Chondrocyte (in vitro differentiated cells): ENCODE measurements at places on chromosomes 5 and 9. TPM values are rescaled to one million over a fixed set of nuclear protein-coding genes. Genes with fewer than 3 reads are reported as not detected.

The BTNL8 gene
- not detected in 3 replicates for total RNA-seq

The SLC46A2 gene
- not detected in 3 replicates for total RNA-seq

The C9orf50 gene
- total RNA-seq = 0.30 to 0.39 TPM (median 0.38 TPM) in 3 replicates

GRCh38 chr9:130699047-130699446 is 5.5 kb downstream of the EXOSC2 start:
- peaks cover 37% of the 10 kb centered on the region for H3K36me3 ChIP-seq
- DNase-seq = no peak
- no peaks in the 10 kb centered on the region for H3K27me3 ChIP-seq
- no peak overlapping the region for H3K4me3 ChIP-seq

DNA sequence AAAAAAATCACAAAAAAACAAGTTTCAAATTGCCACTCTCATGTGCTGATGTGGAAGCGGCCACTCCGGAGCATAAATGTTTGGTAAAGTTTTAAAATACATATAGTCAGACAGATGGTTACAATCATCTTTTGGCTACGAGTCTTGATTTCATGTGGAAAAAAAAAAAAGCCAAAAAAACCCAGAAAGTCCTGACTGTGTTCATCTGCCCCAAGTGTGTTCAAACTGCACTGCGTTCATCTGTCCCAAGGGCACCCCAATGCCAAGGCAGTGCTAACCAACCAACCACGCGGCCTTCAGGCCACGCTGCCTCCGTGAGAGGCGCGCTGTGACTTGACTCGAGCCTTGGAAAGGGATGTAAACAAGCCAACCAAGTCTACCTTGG is 127.1 kb downstream of the MYO10 start:
- H3K27me3 ChIP-seq = no peaks in the 10 kb centered on the region
- no peak overlapping the region for H3K4me3 ChIP-seq
- DNase-seq = no peak
- H3K36me3 ChIP-seq = peaks cover 2% of the 10 kb centered on the region
- peak overlapping the region; percentile 86 for H3K27ac ChIP-seq

DNA sequence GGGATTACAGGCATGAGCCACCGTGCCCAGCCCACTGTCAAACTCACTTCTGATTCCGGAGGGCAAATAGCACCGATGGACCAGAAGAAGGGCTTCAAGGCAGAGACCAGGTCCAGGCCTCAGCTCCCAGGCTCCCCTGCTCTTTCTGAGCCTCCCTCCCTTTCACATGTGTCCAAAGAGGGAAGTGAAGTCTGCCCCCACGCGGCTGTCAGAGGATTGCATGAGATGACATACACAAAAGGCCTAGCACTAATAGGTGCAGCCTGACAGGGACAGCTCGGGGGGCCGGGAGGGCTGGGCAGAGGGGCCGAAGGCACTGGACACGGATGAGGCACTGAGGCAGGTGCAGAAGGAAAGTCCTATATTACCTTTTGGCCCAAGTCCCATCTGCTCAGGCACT is 16.1 kb downstream of the FBP1 start:
- H3K36me3 ChIP-seq = peaks cover 1% of the 10 kb centered on the region
- no peak for DNase-seq
- peaks cover 2% of the 10 kb centered on the region for H3K27me3 ChIP-seq
- H3K4me1 ChIP-seq = peaks cover 23% of the 10 kb centered on the region
- no peak overlapping the region for H3K4me3 ChIP-seq
- no peak overlapping the region for H3K27ac ChIP-seq

DNA sequence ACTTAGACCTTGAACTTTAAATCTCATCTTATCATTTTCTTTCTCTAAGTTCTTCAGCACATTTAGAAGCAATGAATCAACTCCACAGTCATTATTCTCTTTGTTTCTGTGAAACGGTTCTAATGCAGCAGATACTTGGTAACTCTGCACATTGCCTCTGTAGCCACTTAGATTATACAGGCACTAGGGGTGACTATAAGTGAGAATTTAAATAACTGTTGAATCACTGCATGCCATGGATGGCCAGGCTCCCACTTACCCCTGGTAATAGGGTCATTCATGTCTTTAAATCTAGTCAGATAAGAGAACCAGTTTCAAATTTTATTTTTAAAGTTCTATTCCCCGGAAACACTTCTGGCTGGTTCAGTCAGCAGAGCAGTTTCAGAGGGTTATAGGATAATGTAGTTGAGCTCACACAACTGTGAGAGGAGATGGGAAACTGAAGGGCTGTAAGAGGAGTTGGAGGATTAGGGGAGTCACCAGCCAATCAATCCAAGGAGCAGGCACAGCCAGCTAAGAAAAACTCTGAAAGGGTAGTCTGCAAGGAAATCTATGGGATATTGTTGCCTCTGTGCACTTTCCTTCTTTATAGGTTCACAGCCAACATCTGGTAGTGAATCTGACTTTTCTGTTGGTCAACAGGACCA is 4.2 kb upstream of the MINAR2 start:
- no peak for DNase-seq
- no peaks in the 10 kb centered on the region for H3K4me1 ChIP-seq
- no peak overlapping the region for H3K27ac ChIP-seq
- H3K27me3 ChIP-seq = peaks cover 2% of the 10 kb centered on the region

GRCh38 chr9:19698960-19699359 is 89.9 kb downstream of the SLC24A2 start:
- no peak overlapping the region for H3K27ac ChIP-seq
- no peaks in the 10 kb centered on the region for H3K36me3 ChIP-seq
- H3K27me3 ChIP-seq = peaks cover 2% of the 10 kb centered on the region

GRCh38 chr5:3886524-3887451 is 291.2 kb downstream of the IRX1 start:
- no peak for DNase-seq
- H3K4me3 ChIP-seq = no peak overlapping the region
- H3K36me3 ChIP-seq = no peaks in the 10 kb centered on the region
- H3K27me3 ChIP-seq = no peaks in the 10 kb centered on the region
- H3K4me1 ChIP-seq = no peaks in the 10 kb centered on the region

DNA sequence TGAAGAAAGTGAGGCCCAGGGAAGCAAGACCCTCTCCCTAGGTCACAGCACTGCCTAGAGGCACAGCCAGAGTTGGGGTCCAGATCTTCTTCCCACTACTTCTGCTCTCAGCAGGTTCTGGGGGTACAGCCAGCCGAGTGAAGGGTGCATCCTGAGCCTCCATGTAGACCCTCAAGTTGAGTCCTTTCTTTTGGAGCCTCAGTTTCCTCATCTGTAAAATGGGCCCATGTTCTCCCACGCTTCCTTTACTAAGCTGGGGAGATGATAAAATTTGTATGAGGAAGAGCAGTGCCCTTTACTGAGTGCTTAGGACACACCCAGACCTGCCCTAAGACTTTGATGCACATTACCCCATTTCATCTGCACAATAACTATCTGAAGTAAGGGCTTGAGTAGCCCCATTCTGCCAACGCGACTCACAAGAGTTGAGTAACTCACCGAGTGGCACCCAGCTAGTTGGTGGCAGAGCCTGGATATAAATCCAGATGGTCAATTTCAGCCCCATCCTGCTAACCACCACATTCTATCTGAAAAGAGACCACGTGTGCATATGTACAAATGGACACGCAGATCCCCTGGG is 64.3 kb upstream of the GGTA1 start:
- H3K4me3 ChIP-seq = no peak overlapping the region
- no peak for DNase-seq
- H3K27me3 ChIP-seq = no peaks in the 10 kb centered on the region
- H3K36me3 ChIP-seq = no peaks in the 10 kb centered on the region

GRCh38 chr9:121447321-121447834 is 52.3 kb downstream of the GGTA1 start:
- H3K4me1 ChIP-seq = peaks cover 8% of the 10 kb centered on the region
- no peak overlapping the region for H3K27ac ChIP-seq
- peaks cover 56% of the 10 kb centered on the region for H3K27me3 ChIP-seq
- H3K36me3 ChIP-seq = no peaks in the 10 kb centered on the region
- DNase-seq = no peak

DNA sequence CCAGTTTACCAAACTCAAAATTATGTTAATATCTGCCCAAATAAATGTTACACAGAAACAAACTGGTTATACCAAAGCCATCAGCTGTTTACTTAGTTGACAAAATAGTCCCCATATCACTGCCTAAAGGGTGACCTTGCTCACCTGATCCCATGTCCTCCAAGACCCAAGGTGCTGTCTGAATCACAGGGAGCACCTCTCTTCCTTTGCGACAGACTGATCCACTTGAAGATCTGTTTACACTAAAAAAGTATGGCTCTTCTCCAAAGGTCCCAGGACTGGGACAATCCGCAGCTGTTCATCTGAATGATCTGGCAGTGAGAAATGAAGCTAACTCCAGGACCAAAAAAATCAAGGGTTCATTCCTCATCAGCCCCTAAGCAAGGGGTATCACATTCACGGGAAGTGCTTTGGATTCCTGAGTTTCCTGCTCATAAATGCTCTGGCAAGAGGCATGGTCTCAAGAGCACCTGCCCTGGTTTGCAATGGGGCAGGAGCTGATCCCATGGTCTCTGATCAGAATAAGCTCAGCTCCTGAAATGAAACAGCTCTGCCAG is 5.0 kb downstream of the PRUNE2 start:
- H3K4me3 ChIP-seq = no peak overlapping the region
- H3K4me1 ChIP-seq = peaks cover 22% of the 10 kb centered on the region
- peaks cover 64% of the 10 kb centered on the region for H3K27me3 ChIP-seq
- H3K27ac ChIP-seq = no peak overlapping the region
- no peak for DNase-seq
- H3K36me3 ChIP-seq = peaks cover 8% of the 10 kb centered on the region

DNA sequence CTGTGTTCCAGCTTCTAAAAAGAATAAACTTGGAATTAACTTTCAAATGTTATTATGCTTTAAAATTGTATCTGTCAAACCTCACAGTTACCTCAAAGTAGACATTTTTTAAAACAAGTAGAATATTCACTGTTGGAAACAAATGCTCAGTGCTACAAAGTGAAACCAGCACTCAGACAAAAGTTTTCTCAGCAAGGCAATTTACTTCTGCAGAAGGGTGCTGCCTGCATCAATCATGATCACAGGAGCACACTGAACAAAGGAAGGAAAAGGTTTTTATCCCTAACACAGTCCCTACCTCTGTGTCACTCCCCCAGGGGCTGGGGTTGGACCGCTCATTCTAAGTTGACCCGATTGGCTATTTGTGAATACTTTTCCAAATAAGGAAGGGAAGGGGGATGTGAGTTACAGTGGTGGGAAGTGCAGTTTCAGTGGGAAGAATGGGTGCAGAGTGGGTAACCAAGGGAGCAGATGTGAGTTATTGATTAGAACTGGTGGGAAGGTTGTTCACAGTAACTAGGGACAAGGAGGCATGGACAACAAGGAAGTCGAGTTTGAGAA is 63.0 kb upstream of the CDK20 start:
- DNase-seq = no peak
- H3K36me3 ChIP-seq = peaks cover 5% of the 10 kb centered on the region
- peak overlapping the region; percentile 36 for H3K4me3 ChIP-seq
- H3K27me3 ChIP-seq = no peaks in the 10 kb centered on the region
- H3K4me1 ChIP-seq = peaks cover 7% of the 10 kb centered on the region
- H3K27ac ChIP-seq = no peak overlapping the region

DNA sequence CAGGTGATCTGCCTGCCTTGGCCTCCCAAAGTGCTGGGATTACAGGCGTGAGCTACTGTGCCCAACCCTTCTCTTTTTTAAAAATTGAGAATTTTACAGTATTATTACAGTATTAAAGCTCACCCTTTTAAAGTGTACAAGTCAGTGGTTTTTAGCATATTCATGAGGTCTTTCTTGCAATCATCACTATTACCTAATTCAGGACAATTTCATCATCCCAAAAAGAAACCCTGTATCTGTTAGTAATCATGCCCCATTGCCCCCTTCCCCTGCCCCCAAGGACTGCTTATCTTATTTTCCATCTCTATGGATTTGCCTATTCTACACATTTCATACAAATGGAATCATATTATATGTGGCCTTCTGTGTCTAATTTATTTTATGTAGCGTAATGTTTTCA is 22.6 kb upstream of the MEGF9 start:
- no peak for DNase-seq
- no peak overlapping the region for H3K27ac ChIP-seq
- no peaks in the 10 kb centered on the region for H3K27me3 ChIP-seq
- no peak overlapping the region for H3K4me3 ChIP-seq
- no peaks in the 10 kb centered on the region for H3K36me3 ChIP-seq
- H3K4me1 ChIP-seq = peaks cover 14% of the 10 kb centered on the region

DNA sequence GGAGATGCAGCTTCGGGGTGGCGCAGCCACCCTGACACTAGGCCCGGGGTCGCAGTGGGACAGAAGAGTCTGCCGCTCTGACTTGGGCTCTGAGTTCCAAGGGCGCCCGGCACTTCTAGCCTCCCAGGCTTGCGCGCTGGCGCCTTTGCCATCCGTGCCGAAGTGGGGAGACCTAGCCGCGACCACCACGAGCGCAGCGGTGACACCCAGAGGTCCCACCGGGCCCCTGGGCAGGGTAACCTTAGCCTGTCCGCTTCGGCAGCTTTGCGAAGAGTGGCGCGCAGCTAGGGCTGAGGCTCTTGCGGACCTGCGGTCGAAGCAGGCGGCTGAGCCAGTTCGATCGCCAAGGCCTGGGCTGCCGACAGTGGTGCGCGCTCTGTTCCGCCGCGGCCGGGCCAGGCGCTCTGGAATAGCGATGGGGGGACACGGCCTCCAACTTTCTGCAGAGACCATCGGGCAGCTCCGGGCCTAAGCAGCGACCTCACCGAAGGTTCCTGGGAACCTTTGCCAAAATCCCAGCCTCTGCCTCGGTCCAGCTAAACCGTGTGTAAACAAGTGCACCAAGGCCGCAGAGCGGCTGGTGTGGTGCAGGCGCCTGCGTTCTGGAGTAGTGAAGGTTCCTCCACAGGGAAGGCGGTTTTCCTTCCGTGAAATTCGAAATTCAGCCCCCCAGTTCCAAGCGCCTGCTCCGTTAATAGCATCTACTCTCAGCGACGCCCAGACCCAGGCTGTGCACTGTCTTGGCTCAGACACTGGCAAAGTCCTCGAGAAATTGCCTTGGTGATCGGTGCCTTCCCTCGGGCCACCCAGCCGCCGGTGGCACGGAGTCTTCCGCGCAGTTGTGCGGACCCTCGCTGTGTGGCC is 7.4 kb downstream of the TLX3 start:
- H3K27me3 ChIP-seq = peaks cover 84% of the 10 kb centered on the region
- H3K4me1 ChIP-seq = peaks cover 20% of the 10 kb centered on the region
- H3K4me3 ChIP-seq = peak overlapping the region; percentile 57
- peaks cover 2% of the 10 kb centered on the region for H3K36me3 ChIP-seq
- no peak overlapping the region for H3K27ac ChIP-seq

- H3K27me3 ChIP-seq = peaks cover 29% of the 10 kb centered on the region
- H3K4me3 ChIP-seq = no peak overlapping the region
- H3K27ac ChIP-seq = no peak overlapping the region
Observed at GRCh38 chr5:160376416-160376815, 6.0 kb upstream of the C1QTNF2 start.

DNA sequence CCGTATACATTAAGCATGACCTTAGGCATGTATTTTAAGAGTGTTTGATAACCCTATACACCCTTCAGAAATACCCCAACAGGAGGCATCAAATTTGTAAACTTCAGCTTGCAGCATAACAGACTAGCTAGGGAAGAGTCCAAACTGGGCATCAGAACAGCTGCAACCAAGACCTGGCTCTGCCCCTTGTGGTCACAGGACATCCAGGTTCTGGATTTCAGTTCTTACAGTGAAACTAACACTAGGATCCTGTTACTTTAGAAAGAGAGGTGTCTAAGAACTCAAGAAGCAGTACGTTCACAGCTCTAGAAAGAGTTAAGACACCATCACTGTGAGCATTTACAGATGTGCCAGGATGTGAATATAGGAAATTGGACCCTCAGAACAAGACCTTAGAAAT is 229.8 kb downstream of the BNC2 start:
- H3K27me3 ChIP-seq = no peaks in the 10 kb centered on the region
- DNase-seq = no peak
- H3K27ac ChIP-seq = no peak overlapping the region
- H3K4me1 ChIP-seq = peaks cover 47% of the 10 kb centered on the region
- H3K4me3 ChIP-seq = no peak overlapping the region
- H3K36me3 ChIP-seq = no peaks in the 10 kb centered on the region
